ENCODE measurements at places on chromosomes 3 and 15.

- DNase-seq, result no peak
These were observed 506.4 kb upstream of the ADAMTS9 start for GRCh38 chr3:65194047-65194714.

DNA sequence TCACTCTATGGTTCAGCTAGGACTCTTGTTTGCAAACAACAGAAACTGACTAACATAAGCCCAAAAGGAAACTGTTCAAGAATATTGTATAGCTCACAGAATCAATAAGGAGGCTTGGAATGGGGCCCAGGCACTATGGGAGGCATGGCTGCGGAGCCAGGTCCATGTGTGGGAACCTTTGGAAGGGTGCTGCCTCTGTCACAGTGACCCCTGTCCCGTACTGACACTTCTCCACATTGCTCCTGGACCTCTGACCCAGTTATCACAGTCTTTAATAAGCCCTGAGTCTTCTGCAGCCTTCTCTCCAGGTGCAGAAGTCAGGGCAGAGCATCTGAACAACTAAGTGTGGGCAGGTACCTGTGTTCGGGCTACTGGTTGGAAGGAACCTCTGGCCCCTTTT, 121.8 kb downstream of the ITPR1 start:
- no peak for DNase-seq

DNA sequence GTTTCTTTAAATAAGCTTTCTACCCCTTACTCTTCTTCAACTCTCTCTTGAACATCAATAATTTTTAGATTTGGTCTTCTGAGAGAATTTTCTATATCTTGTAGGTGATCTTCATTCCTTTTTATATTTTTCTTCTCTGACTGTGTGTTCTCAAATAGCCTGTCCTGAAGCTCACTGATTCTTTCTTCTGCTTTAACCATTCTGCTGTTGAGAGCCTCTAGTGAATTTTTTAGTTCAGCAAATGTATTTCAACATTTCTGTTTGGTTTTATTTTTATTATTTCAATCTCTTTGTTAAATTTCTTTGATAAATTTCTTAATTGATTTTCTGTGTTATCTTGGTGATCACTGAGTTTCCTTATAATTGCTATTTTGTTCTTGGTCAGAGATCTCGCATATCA, 19.6 kb downstream of the IQCH start:
- no peak for DNase-seq

- DNase-seq, result no peak
These were observed 1.3 kb downstream of the BNIP2 start for GRCh38 chr15:59687836-59688235.

- DNase-seq, result no peak
These were observed 99.8 kb downstream of the TMEM108 start for GRCh38 chr3:133138017-133138416.

- DNase-seq, result peak; percentile 42
These were observed at the start of gene CCDC50 for GRCh38 chr3:191328962-191329653. CCDC50 (plus strand) TSS chr3:191329394; CDS start chr3:191329675, 281 bp downstream.

GRCh38 chr3:147361454-147362420, 44.6 kb downstream of the ZIC4 start:
- DNase-seq, result no peak

GRCh38 chr3:44342176-44342790, 3.7 kb downstream of the TCAIM start:
- DNase-seq, result peak; percentile 68
